Lower leg skin (tissue), 4 donors: ENCODE measurements at places on chromosomes 3 and 15. TPM values are rescaled to one million over a fixed set of nuclear protein-coding genes. Genes with fewer than 3 reads are reported as not detected.

The DZIP1L gene
- 15.4 TPM for total RNA-seq

GRCh38 chr3:64747679-64748078, 59.9 kb upstream of the ADAMTS9 start:
- DNase-seq = no peak

- DNase-seq = no peak
Measured at GRCh38 chr15:51048308-51048707, 46.4 kb downstream of the TNFAIP8L3 start.

The CSPG4 gene
- 28.7 TPM for total RNA-seq

The MAGI1 gene
- total RNA-seq = 48.5 TPM

The ISLR2 gene
- total RNA-seq = not detected

The C3orf85 gene
- not detected for total RNA-seq

- DNase-seq = no peak
Measured at GRCh38 chr3:44045476-44046275, 196.0 kb upstream of the TOPAZ1 start.

- DNase-seq = no peak
Measured at GRCh38 chr15:33445984-33446383, 135.2 kb downstream of the RYR3 start.

The PIERCE2 gene
- total RNA-seq = 3.3 TPM

GRCh38 chr3:55648591-55649318, 161.6 kb upstream of the WNT5A start:
- DNase-seq = no peak

DNA sequence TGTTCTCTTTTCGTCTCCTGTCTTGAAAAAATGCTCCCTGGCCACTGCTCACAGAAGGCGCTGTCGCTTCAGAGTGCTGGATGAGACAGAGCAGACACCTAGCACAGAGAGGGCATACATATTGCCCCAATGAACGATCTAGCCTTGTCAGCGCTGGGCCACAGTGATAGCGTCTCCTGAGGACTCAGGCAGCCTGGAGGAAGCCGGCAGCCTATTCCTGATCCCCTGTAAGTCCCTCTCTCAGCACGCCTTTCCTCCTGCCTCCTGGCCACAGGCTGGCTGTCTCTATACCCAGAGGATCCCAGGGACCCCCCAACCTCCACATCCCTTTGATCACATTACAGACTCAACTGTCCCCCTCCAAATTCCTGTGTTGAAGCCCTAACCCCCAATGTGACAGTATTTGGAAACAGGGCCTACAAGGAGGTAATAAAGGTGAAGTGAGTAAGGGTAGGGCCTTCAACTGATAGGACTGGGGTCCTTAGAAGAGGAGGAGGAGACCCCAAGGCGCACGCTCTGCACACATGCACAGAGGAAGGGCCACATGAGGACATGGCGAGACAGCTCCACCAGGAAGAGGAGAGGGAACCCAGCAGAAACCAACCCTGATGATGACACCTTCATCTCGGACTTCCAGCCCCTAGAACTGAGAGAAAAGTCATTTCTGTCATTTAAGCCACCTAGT, 7.5 kb downstream of the PLA2G4F start:
- no peak for DNase-seq

- no peak for DNase-seq
Measured at GRCh38 chr3:40704224-40704623, 179.5 kb downstream of the ZNF621 start.

- no peak for DNase-seq
Measured at GRCh38 chr3:111874177-111874820, 15.2 kb downstream of the PHLDB2 start.

The FHIT gene
- 5.0 TPM for total RNA-seq

The EFL1 gene
- total RNA-seq = 19.4 TPM

The RBSN gene
- total RNA-seq = 28.5 TPM

The KLHL40 gene
- total RNA-seq = not detected

The ADPRH gene
- total RNA-seq = 1.1 TPM

DNA sequence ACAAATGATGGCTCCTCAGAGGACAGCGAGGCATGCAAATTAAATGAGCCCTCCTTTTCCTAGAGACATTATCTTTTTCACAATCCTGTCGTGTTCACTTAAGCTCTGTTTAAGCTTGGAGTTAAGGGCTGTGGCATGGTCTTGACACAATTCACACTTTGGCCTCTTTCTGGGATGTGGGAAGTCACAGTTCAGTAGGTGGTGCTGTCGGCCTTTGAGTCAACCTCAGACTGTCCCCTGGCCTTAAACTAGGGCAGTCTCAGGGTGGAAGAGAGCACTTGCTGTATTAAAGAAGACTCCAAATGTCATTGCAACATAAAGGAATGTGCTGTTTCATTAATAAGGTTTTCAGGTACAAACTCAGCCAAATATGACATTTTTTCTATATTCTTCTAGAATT, 351.0 kb downstream of the MCTP2 start:
- DNase-seq = no peak

DNA sequence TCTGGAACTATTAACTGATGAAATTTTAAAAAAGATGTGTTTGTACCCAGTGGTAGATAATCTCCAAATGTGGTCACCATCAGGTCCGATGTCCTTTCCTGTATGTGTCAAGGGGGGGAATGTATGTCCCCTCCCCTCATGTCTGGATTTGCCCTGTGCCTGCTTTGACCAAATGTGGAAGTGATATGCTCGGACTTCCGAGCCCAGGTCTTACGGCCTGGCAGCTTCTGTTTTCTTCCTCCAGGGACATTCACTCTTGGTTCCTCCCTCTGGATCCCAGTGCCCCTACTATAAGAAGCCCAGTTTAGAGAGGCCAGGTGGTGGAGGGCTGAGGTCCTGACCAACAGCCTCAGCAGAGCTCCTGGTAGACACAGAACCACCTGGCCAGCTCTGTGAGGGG, 75.5 kb downstream of the CCR1 start:
- DNase-seq = no peak

GRCh38 chr15:59407946-59408345, 30.0 kb upstream of the FAM81A start:
- no peak for DNase-seq

DNA sequence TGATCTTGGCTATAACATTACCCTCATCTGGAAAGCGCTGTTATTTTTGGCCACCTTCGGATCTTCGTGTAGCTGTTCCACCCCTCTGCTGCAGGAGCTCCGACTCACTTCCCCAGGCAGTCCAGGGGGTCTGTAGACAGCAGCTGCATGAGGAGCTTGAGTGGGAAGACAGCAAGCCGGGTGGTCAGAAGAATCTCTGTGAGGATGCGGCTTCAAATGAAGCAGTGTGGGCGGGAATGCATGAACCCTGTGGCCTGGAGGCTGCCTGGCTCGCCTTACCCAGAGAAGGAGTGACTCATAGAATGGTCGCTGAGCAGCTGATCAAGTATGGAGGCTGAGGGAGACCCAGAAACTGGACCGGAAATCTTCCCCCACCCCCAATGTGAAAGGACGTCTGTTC, 45.2 kb upstream of the NR2F2 start:
- no peak for DNase-seq

DNA sequence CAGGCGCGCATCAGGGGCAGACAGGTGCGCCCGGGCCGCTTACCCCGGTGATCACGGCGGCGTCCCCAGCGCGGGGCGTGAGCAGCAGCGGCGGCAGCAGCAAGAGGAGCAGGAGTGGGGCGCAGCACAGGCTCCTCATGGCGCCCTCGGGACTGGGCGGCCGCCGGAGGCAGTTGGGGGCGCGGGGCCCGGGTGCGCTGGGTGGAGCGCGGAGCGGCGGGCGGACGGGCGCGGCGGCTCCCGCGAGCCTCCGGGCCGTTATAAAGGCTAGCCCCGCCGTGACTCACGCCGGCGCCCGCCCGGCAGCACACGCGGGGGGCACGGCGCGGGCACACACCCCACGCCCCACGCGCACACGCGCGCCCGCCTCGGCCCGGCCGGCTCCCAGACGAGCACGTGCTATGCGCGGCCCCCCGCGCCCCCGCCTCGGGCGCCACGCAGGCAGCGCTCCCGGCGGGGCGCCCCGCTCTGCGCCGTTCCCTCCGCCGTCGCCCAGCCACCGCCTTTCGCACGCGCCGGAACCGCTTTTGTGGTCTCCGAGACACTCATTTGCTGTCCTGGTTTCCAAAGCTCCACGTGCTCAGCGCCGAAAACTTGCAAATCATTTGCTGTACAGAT, at the start of gene PROK2:
TSS of gene PROK2 (minus strand) at position 235 of the 618 bp plus-strand sequence. CDS start at position 139, 96 bp downstream.
- no peak for DNase-seq

GRCh38 chr3:18121020-18121419, 304.1 kb downstream of the SATB1 start:
- no peak for DNase-seq

DNA sequence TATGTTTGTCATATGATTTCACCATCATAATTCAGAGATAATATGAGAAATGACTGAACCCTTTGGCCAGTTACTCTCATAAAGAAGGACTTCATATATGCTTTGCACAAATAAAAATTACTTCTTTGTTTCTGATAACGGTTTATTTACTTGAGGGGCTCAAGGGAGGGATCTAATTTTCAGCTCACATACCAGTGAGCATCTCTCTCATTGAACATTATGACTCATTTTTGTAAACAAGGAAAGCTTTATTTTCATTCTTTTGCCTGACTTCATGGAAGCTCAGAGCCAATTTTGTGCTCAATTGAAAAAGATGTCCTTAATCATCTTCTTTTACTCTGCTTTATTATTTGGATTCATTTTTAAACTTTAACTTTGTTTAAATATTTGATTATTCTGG, 5.8 kb downstream of the NLGN1 start:
- no peak for DNase-seq

The GPR27 gene
- total RNA-seq = 4.5 TPM

GRCh38 chr3:46479021-46479420, 14.3 kb upstream of the LTF start:
- peak; percentile 37 for DNase-seq

GRCh38 chr3:169955406-169955805, 11.2 kb upstream of the SEC62 start:
- DNase-seq = no peak

The NPAP1 gene
- not detected for total RNA-seq

The WNT7A gene
- 2.4 TPM for total RNA-seq

DNA sequence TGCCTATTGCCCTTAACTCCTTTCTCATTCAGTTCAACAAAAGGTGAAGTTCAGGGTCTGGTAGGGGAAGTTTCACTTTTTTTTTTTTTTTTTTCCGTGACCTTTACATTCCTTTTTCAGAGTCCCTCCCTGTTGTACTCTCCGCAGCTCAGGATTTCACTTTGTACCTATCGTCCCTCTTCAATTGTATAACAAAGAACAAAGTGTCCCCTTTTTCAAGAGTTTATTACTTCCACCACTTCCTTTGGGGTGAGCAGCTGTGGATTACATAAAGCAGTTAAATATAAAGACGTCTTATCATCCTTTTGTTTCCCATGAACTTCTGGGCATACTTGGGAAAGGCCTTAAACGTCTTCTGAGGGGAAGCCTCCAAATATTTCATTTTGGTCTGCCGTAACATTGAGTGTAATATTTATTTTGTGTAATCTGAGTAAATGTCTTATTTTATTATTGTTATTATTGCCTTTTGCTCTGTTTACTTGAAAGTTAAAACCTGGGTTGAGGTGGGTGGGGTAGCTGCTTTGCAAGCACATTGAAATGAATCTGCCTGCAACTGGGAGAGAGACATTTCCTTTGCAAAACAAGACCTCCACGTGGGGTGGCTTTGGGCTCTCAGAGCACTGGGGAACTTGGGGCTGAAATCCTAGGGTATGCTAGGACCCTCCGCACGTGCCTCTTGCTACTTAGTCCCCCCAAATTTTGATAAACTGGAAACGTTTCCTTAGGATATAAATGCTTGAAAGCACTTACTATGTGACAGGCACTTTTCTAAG, 169.4 kb downstream of the MCTP2 start:
- no peak for DNase-seq

- peak; percentile 53 for DNase-seq
Measured at GRCh38 chr15:84702961-84703482, 12.9 kb downstream of the SEC11A start.

GRCh38 chr15:94701281-94701985, 470.1 kb downstream of the MCTP2 start:
- no peak for DNase-seq

- no peak for DNase-seq
Measured at GRCh38 chr3:194570235-194570634, 63.0 kb downstream of the TMEM44 start.

DNA sequence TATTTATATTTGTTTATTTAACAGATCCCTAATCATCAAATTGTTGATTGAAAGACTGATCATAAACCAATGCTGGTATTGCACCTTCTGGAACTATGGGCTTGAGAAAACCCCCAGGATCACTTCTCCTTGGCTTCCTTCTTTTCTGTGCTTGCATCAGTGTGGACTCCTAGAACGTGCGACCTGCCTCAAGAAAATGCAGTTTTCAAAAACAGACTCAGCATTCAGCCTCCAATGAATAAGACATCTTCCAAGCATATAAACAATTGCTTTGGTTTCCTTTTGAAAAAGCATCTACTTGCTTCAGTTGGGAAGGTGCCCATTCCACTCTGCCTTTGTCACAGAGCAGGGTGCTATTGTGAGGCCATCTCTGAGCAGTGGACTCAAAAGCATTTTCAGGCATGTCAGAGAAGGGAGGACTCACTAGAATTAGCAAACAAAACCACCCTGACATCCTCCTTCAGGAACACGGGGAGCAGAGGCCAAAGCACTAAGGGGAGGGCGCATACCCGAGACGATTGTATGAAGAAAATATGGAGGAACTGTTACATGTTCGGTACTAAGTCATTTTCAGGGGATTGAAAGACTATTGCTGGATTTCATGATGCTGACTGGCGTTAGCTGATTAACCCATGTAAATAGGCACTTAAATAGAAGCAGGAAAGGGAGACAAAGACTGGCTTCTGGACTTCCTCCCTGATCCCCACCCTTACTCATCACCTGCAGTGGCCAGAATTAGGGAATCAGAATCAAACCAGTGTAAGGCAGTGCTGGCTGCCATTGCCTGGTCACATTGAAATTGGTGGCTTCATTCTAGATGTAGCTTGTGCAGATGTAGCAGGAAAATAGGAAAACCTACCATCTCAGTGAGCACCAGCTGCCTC, 14.7 kb downstream of the THBS1 start:
- no peak for DNase-seq

The AADACL2 gene
- total RNA-seq = 59.1 TPM

The CYP8B1 gene
- total RNA-seq = not detected

DNA sequence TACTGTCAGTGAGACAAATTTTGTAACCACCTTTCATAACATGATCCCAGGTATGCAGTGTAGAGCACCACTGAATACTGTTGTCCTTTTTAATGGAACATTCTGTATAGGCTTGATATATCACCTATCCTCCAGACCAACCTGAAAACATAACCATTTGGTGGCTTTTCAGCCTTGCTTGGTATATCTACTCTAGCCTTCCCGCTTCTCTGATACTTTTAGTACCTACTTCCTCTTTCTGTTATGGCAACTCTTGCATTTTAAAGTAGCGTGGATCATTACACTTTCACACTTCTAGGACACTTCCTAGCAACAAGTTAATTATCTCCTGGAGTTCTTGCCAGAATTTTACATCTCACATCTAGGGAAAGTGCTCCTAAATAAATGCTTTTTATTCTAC, 226.6 kb upstream of the ROBO1 start:
- no peak for DNase-seq

The TUBGCP4 gene
- total RNA-seq = 19.4 TPM

DNA sequence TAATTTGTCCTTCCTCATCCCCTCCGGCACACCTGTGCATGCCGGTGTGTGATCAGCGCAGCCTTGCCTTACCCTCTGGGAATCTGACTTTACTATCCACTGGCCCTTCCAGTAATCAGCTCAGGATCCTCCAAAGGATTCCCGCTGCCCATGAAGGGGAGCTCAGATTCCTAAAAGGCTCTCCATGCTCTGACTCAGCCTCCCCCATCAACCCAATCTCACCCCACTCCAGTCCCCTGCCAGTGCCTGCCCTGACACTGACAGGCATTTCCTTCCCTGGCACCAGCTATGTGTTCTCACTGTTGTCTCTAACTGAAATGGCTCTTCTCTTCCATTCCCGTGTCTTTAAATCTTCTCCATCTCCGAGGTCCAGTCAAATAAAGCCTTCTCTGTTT, 7.3 kb upstream of the BCL2A1 start:
- no peak for DNase-seq
